Dermis lymphatic vessel endothelial cell (primary cell): ENCODE measurements at places on chromosomes 7 and 10. TPM values are rescaled to one million over a fixed set of nuclear protein-coding genes. Genes with fewer than 3 reads are reported as not detected.

CLRN3 gene
- 0.33 and 0.43 TPM in 2 replicates for total RNA-seq

NPFFR1 gene
- total RNA-seq: not detected in 2 replicates

FAM237B gene
- total RNA-seq: not detected in 2 replicates

ALOX5 gene
- total RNA-seq: not detected in 2 replicates

TFAM gene
- total RNA-seq: 29.4 and 41.9 TPM in 2 replicates

GSTK1 gene
- 66.9 and 81.5 TPM in 2 replicates for total RNA-seq

OR2A12 gene
- not detected in 2 replicates for total RNA-seq

GGCT gene
- 22.3 and 32.1 TPM in 2 replicates for total RNA-seq

ZNF467 gene
- total RNA-seq: 6.1 and 7.2 TPM in 2 replicates
